ENCODE measurements at places on chromosomes 7 and 10. TPM values are rescaled to one million over a fixed set of nuclear protein-coding genes. Genes with fewer than 3 reads are reported as not detected.

NME8 gene
- not detected for polyA plus RNA-seq

CCDC7 gene
- 33.8 TPM for polyA plus RNA-seq

LRRC17 gene
- polyA plus RNA-seq, result 0.24 TPM

TCF7L2 gene
- 1.7 TPM for polyA plus RNA-seq

DNA sequence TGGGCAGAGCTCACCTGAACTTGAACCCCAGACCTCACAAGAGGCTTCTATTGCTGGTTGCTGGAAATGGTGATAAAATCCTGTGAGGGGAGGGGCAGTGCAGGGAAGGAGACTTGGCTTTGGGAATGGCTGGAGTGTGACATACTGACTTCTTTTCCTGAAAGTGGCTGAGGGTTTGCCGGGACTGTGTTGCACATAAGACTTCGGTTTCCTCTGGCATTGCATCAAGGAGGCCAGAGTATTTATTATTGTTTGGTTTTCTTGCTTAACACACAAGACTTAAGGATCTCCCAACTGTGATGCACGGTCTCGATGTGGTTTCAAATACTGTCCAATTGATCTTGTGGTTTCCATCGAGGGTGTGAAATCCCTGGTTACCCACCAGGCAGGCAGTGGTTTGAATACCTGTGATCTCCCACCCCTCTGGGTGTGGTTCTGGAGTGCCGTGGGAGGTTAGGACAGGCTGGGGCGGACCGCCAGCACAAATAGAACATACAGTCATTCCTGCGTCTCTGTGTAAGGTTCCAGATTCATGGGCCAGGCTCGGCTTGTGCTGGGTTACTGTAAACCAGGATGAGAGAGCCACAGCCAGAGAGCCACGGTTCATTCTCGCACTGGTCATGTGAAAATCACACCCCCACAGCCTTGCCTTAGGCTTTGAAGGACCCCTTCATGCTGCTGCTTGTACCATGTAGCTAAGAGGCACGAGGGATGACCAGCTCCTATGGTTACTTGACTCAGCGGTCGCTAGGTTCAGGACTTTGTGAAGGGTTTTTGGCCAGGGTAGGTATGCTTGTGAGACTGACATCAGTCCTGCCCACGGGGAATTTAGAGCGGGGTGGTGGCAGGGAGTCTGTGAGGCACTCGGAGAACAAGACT, 39.2 kb downstream of the WBP1L start:
- H3K36me3 ChIP-seq, result peaks cover 12% of the 10 kb centered on the region
- H3K27ac ChIP-seq, result no peak overlapping the region
- no peak overlapping the region for H3K4me3 ChIP-seq
- no peaks in the 10 kb centered on the region for H3K27me3 ChIP-seq

- no peaks in the 10 kb centered on the region for H3K27me3 ChIP-seq
- no peaks in the 10 kb centered on the region for H3K4me1 ChIP-seq
- H3K27ac ChIP-seq, result no peak overlapping the region
- H3K36me3 ChIP-seq, result no peaks in the 10 kb centered on the region
- no peak for DNase-seq
These were observed 133.4 kb downstream of the ABCA13 start for GRCh38 chr7:48304641-48305040.

- DNase-seq, result no peak
- no peak overlapping the region for H3K27ac ChIP-seq
- H3K27me3 ChIP-seq, result no peaks in the 10 kb centered on the region
- no peaks in the 10 kb centered on the region for H3K36me3 ChIP-seq
- H3K4me3 ChIP-seq, result no peak overlapping the region
These were observed 39.0 kb upstream of the IFRD1 start for GRCh38 chr7:112411186-112411795.

GRCh38 chr7:32915041-32915536, 23.5 kb upstream of the KBTBD2 start:
- no peaks in the 10 kb centered on the region for H3K36me3 ChIP-seq
- no peak overlapping the region for H3K4me3 ChIP-seq
- no peak overlapping the region for H3K27ac ChIP-seq

DNA sequence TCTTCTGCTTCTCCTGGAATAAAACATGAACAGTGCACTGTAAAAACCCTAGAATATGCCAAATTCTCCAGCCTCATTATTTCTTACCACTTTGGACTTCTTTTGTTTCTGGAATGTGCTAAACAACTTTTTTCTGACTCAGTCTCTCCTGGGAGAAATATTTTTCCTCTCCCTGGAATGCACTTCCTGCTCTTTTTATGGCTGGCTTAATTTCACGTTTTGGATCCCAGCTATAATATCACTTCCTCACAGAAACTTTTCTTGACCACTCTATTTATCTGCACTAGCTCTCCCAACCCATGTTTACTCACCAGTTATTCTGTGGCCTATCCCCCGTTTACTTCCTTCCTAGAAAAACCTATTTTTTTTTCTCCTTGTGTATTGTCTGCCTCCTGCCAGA, 26.7 kb downstream of the ABCB5 start:
- no peak overlapping the region for H3K27ac ChIP-seq
- no peaks in the 10 kb centered on the region for H3K36me3 ChIP-seq
- H3K27me3 ChIP-seq, result no peaks in the 10 kb centered on the region
- no peak for DNase-seq

DNA sequence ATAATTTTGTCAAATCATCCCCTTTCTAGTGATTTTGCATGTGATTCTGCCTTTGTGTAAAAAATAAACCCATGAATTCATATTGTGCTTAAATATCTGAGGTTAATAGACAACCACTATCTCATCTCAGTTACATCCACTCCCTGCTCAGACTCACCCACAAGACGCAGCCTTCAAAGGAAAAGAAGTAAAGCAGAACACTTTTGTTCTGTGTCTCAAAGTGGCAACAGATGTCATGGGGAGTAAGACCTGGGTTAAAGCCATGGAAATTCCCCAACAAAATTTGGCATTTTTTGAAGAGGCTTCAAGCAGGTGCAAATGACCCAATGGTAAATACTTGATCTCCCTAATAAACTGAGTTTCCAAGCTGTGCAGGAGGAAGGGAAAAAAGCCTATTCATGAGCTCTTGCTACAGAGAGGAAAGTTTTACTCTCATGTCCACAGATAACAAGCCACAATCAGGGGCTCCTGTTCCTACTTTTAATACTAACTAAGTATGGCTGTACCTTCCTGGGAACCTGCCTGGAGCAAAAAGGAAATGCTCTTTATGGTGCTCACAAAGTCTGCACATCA, 4.7 kb downstream of the CYP3A7 start:
- H3K4me1 ChIP-seq, result no peaks in the 10 kb centered on the region
- H3K4me3 ChIP-seq, result no peak overlapping the region
- no peak for DNase-seq

DNA sequence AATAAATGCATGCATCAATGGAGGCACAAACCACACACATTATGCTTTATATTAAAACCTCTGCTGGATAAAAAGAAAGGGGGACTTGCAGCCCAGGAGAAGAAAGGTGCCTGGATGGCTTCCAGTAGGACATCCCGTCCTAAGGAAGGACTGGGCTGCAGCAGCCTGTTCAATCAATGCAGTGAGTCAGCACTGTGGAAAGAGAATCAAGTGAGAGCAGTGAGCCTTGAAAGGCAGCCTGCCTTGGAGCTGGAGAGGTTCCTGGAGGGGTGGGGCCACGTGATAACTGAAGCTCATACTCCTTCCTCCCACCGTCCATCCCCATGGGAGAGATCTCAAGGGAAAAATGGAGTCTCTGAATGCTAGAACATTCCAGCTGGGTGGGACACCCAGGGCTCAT, 501.2 kb downstream of the ADRA2A start:
- H3K4me1 ChIP-seq, result no peaks in the 10 kb centered on the region
- no peak overlapping the region for H3K4me3 ChIP-seq
- no peaks in the 10 kb centered on the region for H3K27me3 ChIP-seq
- no peak overlapping the region for H3K27ac ChIP-seq
- no peaks in the 10 kb centered on the region for H3K36me3 ChIP-seq

DNA sequence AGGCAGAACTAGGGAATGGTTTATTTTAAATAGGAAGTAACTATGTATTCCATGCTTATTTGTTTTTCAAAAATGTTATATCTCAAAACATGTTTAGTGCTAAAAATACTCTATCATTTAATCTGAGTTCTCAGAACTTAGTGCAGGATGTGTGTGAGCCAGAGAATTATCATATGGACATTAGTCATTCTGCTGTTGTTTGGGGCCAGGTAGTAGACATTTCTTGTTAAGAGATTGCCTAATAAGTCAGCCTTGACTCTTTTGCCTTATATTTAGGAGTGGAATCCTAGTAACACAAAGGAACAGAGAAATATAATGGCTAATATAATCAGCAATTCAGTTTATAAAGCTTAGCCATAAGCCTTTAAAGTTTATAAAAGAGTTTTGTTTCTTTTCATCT, 149.8 kb downstream of the CCSER2 start:
- DNase-seq, result no peak
- peaks cover 4% of the 10 kb centered on the region for H3K36me3 ChIP-seq
- no peak overlapping the region for H3K4me3 ChIP-seq
- no peaks in the 10 kb centered on the region for H3K4me1 ChIP-seq
- H3K27me3 ChIP-seq, result no peaks in the 10 kb centered on the region

DNA sequence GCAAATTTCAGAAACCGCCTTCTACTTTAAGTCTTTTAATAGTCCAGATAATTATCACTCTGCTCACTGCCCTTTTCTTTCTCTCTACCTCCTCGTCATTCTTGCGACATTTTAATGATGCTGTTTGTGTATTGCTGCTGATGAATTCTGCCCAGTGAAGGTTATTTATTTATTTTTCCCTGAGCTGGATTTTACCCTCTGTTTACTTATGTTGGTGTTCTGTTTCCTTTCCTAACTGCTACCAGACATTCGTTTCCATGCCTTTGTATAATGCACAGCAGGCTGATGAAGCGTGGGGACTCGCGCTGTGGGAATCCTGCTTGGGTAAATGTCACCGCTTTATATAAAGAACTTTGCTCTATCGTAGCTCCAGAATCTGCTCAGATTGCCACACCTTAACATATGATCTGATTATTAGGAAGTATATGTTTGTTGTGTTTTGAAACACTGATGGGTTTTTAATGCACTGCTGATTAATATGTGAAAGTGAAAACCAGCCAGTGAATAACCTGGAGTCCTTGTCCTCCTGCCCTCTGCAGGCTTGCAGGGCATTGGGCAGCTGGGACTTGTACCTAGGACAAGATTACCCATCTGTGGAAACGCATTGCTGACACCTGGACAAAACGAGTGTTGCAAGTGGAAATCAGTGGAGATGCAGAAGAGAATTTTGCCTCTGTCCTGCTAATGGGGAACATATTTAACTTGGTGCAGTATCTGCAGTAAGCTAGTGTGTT, 291.5 kb downstream of the SDK1 start:
- H3K4me3 ChIP-seq, result no peak overlapping the region
- H3K27me3 ChIP-seq, result no peaks in the 10 kb centered on the region
- H3K4me1 ChIP-seq, result no peaks in the 10 kb centered on the region
- no peak for DNase-seq

GRCh38 chr7:75572396-75572795, 80.3 kb downstream of the SPDYE5 start:
- H3K27ac ChIP-seq, result no peak overlapping the region
- H3K4me3 ChIP-seq, result no peak overlapping the region
- H3K36me3 ChIP-seq, result no peaks in the 10 kb centered on the region
- H3K27me3 ChIP-seq, result no peaks in the 10 kb centered on the region
- DNase-seq, result no peak

DNA sequence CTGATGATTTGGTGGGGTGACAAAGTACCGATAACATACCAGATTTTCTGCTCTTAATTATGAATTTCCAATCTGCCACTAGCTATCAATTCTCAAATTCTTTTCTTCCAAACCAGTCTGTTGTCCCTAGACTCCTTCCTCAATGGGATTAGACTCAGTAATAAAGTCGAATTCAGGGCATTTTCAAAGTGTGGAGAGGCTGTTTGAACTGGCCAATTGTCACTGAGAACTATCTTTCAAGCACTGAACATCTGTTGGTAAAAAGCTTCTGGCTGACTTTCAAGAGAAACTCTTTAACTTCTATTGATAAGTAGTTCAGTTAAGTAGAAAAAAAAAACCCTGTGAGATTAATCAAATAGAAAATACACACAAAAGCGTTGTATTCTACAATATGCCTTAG, 108.9 kb downstream of the SAMD9 start:
- DNase-seq, result no peak
- H3K4me3 ChIP-seq, result no peak overlapping the region
- no peaks in the 10 kb centered on the region for H3K36me3 ChIP-seq
- no peaks in the 10 kb centered on the region for H3K4me1 ChIP-seq
- no peak overlapping the region for H3K27ac ChIP-seq
